ENCODE measurements at places on chromosomes 6 and 20. TPM values are rescaled to one million over a fixed set of nuclear protein-coding genes. Genes with fewer than 3 reads are reported as not detected.

The ZFP57 gene
- 6.2 TPM for total RNA-seq

The SIM1 gene
- total RNA-seq, result not detected

DNA sequence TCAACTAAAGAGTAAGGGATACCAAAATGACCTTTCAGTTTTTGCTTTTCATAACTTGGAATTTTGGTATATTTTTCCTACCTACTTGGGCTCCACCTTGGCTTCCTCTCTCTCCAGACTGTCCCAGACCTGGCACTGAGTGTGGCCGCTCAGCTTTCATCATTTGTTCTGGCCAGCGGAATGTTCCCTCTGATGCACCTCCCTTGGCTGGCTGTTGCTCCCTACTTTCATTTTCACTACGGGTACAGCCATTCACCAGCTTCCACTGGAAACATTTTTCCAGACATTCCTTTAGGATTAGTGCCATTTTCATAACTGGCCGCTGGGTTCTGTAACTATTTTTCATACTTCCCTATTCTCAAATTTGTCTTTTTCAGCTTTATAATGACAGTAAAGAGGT, 487.4 kb downstream of the TENT5A start:
- DNase-seq, result no peak

- DNase-seq, result no peak
Measured at GRCh38 chr20:43799150-43799711, 72.4 kb upstream of the GTSF1L start.

- peak; percentile 95 for DNase-seq
Measured at GRCh38 chr6:149963462-149964307, at the start of gene ULBP1. Gene ULBP1 (plus strand): TSS chr6:149963943. CDS start chr6:149964050, 107 bp downstream.

GRCh38 chr20:52372169-52372568, 180.6 kb upstream of the ZFP64 start:
- DNase-seq, result no peak

GRCh38 chr6:31568537-31568961, 3.5 kb upstream of the LTA start:
- no peak for DNase-seq

The ULBP2 gene
- not detected for total RNA-seq

The CHRNA4 gene
- total RNA-seq, result not detected

The FYN gene
- total RNA-seq, result 65.8 TPM

DNA sequence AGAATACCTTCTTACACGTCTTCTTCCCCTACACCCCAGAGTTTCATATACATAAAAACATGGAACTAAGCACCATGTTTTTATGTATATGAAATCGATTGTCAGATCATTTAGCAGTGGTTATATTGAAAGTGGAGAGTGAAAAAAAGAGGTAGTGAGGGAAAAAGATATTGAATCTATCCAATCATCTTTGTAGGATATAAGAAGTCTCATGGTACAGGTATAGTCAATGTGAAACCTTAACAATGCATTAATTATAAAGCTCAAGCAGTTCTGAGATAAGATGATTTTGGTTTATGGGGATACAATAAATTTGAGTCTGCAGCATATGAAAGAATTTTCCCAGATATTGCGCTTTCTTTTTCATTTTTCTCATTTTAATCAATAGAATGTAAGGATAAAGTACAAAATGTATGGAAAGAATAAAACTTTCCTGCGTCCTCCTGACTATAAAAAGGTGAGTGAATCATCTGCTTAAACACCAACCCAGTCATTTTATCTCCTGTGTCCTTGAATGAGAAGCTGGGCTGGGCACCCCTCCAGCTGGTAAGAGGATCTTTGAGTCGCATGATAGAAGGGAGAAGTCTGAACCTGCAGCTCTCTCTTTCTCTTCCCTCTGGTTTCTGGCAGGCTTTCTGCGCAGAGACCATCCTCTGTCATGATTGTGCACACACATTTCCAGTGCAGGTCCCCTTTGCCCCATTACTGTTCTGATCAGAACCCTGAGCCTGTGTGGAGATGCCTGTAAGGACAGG, 28.1 kb upstream of the AKIRIN2 start:
- no peak for DNase-seq

- DNase-seq, result no peak
Measured at GRCh38 chr20:58870293-58871014, 17.9 kb downstream of the GNAS start.

The ATP5F1E gene
- 30.8 TPM for total RNA-seq

- DNase-seq, result no peak
Measured at GRCh38 chr20:8036771-8037170, 17.2 kb upstream of the TMX4 start.

The ETV7 gene
- not detected for total RNA-seq

The RFX6 gene
- total RNA-seq, result not detected

- no peak for DNase-seq
Measured at GRCh38 chr20:21701171-21701876, 4.1 kb upstream of the PAX1 start.

The MLIP gene
- total RNA-seq, result 0.42 TPM

- no peak for DNase-seq
Measured at GRCh38 chr20:5488823-5489222, 172.1 kb upstream of the PROKR2 start.

GRCh38 chr6:17691925-17692538, 14.7 kb downstream of the NUP153 start:
- no peak for DNase-seq

- no peak for DNase-seq
Measured at GRCh38 chr20:64164123-64164836, at the start of gene MYT1. Gene MYT1 (plus strand): TSS chr20:64164452. CDS start chr20:64198862, 34,410 bp downstream.

Data from esophagus muscularis mucosa (tissue), 4 donors.